ENCODE measurements at places on chromosomes 3 and 15.
A peak's percentile ranks its signal among the peaks of the same experiment; 100 is the strongest.

DNA sequence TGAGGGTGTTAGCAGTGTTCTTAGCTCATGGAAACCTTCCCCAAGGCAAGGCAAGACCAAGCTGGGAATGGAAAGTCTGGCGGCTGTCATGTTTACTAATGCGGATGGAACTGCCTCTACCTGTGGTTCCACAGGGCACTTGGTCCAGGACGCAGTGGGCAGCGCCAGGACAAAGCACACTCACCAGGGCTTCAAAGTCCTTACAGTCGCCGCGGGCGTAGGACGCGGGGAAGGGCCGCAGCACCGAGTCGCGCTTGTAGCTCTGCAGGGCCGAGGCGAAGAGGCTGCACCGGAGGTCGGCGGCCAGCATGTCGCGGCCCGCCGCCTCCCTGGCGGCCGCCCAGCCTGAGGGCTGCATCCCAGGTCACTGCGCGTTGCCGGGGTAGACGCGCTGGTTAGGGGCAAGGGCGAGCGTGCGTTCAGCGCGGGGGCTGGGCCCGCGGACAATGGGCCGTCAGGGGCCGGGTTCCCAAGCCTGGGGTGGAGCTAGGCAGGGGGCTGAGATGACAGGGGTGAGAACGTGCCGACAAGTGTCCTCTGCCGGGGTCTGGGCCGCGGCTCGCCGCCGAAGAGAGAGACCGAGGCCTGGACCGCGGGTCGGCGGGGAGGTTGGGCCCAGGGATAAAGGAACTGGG is 497 bp downstream of the PARP16 start:
- peaks cover 14% of the 10 kb centered on the region for H3K4me1 ChIP-seq
- H3K27ac ChIP-seq, result no peak overlapping the region
- DNase-seq, result no peak
- H3K27me3 ChIP-seq, result no peaks in the 10 kb centered on the region
- H3K36me3 ChIP-seq, result no peaks in the 10 kb centered on the region
- peak overlapping the region; percentile 74 for H3K4me3 ChIP-seq

DNA sequence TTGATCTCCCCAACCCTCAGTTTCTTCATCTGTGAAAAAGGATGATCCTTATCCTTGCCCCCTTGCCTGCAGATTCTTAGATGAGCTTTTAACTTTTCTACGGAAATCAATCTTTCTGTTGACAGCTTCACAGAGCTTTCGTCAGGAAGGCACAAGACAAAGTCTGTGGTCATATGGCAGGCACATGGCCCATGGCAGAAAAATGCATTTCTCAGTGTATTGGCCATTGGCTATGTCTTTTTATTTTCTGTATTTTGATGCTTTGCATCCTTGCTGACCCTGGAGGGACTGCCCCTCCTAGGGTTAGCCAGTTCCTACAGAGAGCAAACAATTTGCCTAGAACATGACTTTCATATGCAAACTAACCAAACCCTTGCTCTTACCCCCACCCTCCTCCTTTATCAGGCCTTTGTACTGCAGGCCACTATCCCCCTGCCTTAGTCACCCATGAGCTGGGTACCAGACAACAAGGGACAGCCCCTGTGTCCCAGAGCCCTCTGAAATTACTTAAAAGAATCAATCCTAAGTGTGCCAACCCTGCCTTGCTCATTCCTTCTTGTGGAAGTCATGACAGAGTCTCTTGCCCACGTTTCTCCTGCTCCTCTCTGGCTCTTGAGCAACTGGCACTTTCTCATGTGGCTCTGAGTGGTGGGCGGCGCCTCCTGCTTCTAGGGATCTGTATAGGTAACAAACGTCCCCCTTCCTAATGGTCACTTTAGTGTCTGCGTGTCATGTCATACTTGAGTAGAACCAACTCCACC is 24.1 kb upstream of the NOX5 start:
- no peaks in the 10 kb centered on the region for H3K27me3 ChIP-seq
- no peak for DNase-seq
- no peak overlapping the region for H3K4me3 ChIP-seq
- no peak overlapping the region for H3K27ac ChIP-seq
- H3K36me3 ChIP-seq, result no peaks in the 10 kb centered on the region

- peaks cover 13% of the 10 kb centered on the region for H3K4me1 ChIP-seq
- no peaks in the 10 kb centered on the region for H3K36me3 ChIP-seq
- H3K27me3 ChIP-seq, result no peaks in the 10 kb centered on the region
- H3K27ac ChIP-seq, result no peak overlapping the region
- no peak overlapping the region for H3K4me3 ChIP-seq
- no peak for DNase-seq
Measured at GRCh38 chr3:123805504-123805903, 78.6 kb downstream of the MYLK start.

DNA sequence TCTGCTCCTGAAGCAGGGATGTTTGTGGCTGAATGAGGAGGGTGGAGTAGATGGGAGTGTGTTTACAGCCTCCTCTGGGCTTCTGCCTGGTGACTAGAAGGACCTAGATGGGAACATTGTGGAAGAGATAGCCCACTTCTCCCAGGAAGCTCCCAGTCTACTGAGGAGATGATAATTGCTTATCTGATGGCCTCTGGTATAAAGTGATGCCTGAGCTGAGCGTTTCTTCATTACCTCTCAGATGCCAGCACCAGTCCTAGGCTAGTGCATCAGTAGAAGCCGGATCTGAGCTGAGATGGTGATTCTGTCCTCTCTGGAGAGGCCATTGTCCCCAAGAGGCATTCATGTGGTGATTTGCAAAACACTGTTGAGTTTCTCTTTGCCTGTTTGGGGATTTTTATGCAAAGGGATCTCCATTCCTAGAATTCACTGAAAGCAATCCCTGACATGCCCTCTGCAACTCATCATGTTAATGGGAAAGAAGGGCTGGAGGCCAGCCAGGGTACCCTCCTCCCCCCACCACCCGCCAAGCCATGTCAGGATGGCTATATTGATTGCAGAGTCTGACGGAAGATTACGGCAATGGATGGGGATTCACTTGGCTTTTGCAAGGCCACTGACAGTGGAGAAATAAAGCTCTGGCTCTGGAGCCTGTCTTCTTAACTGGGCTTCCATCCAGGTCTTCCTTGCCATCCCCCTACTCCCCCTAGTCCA is 166.4 kb upstream of the ROPN1 start:
- DNase-seq, result no peak
- H3K27me3 ChIP-seq, result peaks cover 65% of the 10 kb centered on the region
- no peak overlapping the region for H3K4me3 ChIP-seq

- H3K27me3 ChIP-seq, result no peaks in the 10 kb centered on the region
- H3K36me3 ChIP-seq, result peaks cover 5% of the 10 kb centered on the region
- H3K4me1 ChIP-seq, result peaks cover 48% of the 10 kb centered on the region
- no peak overlapping the region for H3K4me3 ChIP-seq
Measured at GRCh38 chr3:127796045-127796830, 26.1 kb downstream of the MGLL start.

DNA sequence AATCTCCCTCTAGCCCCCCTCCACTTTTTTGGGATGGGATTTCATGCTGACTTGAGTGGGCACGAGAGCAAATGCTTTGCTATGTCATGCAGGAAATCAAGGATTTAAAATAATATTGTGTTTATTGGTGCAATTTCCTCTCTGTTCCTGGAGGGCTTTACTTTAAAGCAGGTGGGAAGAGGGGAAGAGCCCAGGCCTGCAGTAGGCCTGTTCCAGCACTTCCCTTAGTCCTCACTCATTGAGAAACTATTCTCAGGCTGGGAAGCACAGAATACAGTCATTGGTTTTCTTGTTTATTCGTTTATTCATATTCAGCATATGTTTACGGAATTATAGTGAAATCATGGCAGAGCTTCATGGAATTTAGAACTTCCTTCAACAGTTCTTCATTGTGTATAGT is 41.7 kb upstream of the SPSB4 start:
- no peak for DNase-seq
- no peaks in the 10 kb centered on the region for H3K27me3 ChIP-seq
- no peaks in the 10 kb centered on the region for H3K36me3 ChIP-seq
- no peak overlapping the region for H3K4me3 ChIP-seq

DNA sequence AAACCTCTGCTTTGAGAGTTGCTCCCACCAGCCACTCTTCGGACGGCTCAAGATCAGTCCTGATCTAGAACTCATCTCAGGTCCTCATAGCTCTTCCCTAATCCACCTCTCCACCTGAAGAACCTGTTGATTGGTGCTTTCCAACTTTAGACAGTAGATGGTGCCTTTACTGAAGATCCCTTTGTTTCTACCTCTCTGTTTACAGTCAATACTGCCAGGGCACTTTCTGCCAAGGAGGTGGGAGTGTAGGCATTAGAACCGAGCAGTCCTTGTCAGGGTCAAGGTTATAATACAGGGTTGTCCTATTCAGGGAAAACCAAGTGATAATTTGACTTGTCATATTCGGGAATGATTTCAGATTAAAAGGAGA is 1.2 kb downstream of the CGNL1 start:
- H3K27me3 ChIP-seq, result peaks cover 21% of the 10 kb centered on the region
- no peaks in the 10 kb centered on the region for H3K36me3 ChIP-seq
- no peaks in the 10 kb centered on the region for H3K4me1 ChIP-seq
- H3K27ac ChIP-seq, result no peak overlapping the region

DNA sequence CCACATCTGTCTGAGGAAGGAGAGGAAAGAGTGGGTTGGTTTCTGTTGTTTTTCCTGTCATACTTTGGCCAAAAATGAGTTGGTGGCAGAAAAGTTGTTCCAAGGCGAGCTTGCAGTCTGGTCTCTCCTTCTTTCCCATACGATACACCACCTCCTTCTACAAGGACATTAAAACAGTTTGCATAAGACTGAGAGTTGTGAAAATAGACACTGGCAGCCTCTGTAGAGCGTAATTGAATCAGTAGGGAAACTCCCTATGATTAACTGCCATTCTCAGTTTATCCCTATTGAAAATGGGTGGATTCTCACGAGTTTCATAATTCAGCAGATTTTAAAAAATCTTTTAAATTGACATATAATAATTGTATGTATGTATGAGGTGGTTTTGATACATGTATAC is 3.7 kb upstream of the LSG1 start:
- H3K4me3 ChIP-seq, result no peak overlapping the region
- H3K4me1 ChIP-seq, result peaks cover 6% of the 10 kb centered on the region
- H3K27ac ChIP-seq, result no peak overlapping the region
- H3K36me3 ChIP-seq, result no peaks in the 10 kb centered on the region
- H3K27me3 ChIP-seq, result no peaks in the 10 kb centered on the region

- no peaks in the 10 kb centered on the region for H3K4me1 ChIP-seq
- 0 out of 2 replicates have a peak, but pooled peaks cover 6% of the 10 kb centered on the region for H3K36me3 ChIP-seq
- H3K27ac ChIP-seq, result no peak overlapping the region
- no peak for DNase-seq
Measured at GRCh38 chr3:189554868-189555557, 76.2 kb upstream of the TP63 start.

- DNase-seq, result no peak
- no peaks in the 10 kb centered on the region for H3K4me1 ChIP-seq
- H3K4me3 ChIP-seq, result no peak overlapping the region
- H3K27ac ChIP-seq, result no peak overlapping the region
Measured at GRCh38 chr3:50203809-50204803, 965 bp upstream of the SLC38A3 start.

DNA sequence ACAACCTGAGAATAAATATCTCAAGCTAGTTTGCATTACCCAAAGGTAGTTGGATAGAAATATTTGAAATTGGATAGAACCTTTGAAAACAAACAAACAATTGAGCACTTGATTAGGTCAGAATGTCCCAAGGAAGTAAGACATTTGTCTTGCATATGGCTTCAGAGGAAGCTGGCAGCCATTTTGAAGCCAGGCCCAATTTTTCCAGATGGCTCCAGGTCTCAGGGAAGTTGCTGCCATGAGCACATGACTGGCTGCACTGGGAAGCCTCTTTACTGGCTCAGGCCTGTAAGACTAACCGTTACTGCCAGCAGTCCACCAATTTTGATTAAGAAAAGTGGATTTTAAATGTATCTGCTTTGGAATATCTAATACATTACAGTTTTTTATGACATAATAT is 448.9 kb upstream of the DPH6 start:
- no peak overlapping the region for H3K4me3 ChIP-seq
- H3K4me1 ChIP-seq, result no peaks in the 10 kb centered on the region
- no peak for DNase-seq
- no peaks in the 10 kb centered on the region for H3K36me3 ChIP-seq

GRCh38 chr3:179336345-179336929 is 11.1 kb upstream of the MFN1 start:
- H3K27me3 ChIP-seq, result no peaks in the 10 kb centered on the region
- peaks cover 25% of the 10 kb centered on the region for H3K36me3 ChIP-seq
- DNase-seq, result no peak
- no peaks in the 10 kb centered on the region for H3K4me1 ChIP-seq

- no peaks in the 10 kb centered on the region for H3K36me3 ChIP-seq
- H3K27ac ChIP-seq, result no peak overlapping the region
- no peak for DNase-seq
- H3K4me1 ChIP-seq, result no peaks in the 10 kb centered on the region
- no peaks in the 10 kb centered on the region for H3K27me3 ChIP-seq
- no peak overlapping the region for H3K4me3 ChIP-seq
Measured at GRCh38 chr3:9102240-9102981, 139.1 kb upstream of the RAD18 start.

DNA sequence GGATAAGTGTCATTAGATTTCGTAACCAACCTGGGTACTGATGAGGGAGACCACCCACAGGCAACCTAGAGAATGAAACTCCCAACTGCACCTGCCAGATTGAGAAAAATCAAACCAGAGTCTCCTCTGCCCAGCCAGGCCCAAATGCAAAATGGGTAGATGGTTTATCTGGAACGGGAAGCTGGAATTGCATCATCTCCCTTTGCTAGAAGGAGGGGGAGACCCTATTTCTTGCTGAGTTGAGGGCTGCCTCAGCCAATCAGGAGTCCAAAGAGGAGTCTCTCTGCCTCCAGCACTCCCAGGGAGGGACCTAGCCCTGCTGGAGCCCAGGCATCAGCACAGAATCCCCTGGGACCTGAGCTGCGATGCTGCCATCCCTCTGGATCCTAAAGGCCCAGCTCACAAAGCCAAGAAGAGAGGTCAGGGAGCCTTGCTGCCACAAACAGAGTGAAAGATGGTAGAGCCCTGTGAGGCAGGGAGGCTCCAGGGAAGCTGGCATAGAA is 8.1 kb downstream of the RMDN3 start:
- H3K27me3 ChIP-seq, result no peaks in the 10 kb centered on the region
- H3K4me1 ChIP-seq, result no peaks in the 10 kb centered on the region
- DNase-seq, result no peak

- H3K4me3 ChIP-seq, result no peak overlapping the region
- DNase-seq, result peak; percentile 42
- no peaks in the 10 kb centered on the region for H3K4me1 ChIP-seq
- H3K27me3 ChIP-seq, result no peaks in the 10 kb centered on the region
- H3K36me3 ChIP-seq, result peaks cover 40% of the 10 kb centered on the region
Measured at GRCh38 chr3:139353920-139354556, 10.2 kb downstream of the MRPS22 start.

DNA sequence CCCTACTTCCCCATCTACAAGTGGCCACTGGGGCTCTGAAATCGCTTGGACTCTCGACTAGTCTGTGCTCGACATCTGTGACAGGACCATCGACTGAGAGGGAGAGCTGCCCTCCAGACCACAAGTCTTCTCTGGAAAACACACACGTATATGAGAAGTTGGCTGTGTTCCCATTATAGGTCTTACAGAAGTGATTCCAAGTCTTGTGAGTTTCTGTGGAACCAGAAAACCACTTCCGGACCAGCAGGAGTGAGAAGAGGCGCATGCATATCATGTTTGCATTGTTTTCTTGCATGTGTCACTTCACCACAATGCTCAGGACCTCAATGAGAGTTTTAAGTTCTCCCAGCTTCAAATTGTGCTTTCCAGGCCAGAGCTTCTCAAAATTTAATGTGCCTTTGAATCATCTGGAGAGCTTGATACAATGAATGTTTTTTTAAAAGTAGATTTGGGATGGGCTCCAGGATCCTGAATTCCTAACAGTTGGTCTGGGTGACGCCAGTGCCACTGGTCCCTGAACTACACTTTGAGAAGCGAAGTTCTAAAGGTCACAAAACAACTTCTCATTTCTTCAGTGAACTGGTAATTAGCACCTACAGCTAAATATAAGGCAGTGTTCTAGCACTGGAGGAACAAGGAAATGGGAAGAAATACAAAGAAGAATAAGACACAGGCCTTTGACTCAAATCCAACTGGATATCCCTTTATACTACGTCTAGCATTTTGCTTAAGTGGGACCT is 15.7 kb downstream of the LIPC start:
- no peak overlapping the region for H3K27ac ChIP-seq
- no peaks in the 10 kb centered on the region for H3K36me3 ChIP-seq
- no peaks in the 10 kb centered on the region for H3K27me3 ChIP-seq
